ENCODE measurements at places on chromosomes 5 and 9. TPM values are rescaled to one million over a fixed set of nuclear protein-coding genes. Genes with fewer than 3 reads are reported as not detected.

Gene IL9
- total RNA-seq: not detected

- peak; percentile 3 for DNase-seq
These were observed 84.1 kb downstream of the KIAA1958 start for GRCh38 chr9:112570671-112571167.

GRCh38 chr5:66839636-66840185, 243.5 kb downstream of the MAST4 start:
- no peak for DNase-seq

Gene LRRC8A
- total RNA-seq: 50.6 TPM

DNA sequence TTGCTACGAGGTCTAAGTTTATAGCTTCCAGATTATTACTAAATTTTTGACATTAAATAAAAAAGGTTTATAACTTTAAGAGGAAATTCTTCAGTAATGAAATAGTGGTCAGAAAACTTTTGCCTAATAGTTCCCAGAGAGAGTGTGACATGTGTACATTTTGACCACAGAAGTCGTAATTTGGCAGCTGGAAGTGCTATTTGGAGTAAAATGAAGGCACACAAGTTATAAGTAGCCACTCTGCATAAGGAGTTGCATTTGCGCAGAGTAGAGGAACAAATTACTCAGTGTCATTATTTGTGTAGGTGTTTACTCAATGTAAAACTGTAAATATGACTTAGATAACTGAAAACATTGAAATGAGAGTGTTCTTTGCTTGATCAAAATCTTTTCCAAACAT, 408.4 kb downstream of the CCDC171 start:
- no peak for DNase-seq

- no peak for DNase-seq
These were observed 831 bp upstream of the TBC1D9B start for GRCh38 chr5:179908528-179908927.

DNA sequence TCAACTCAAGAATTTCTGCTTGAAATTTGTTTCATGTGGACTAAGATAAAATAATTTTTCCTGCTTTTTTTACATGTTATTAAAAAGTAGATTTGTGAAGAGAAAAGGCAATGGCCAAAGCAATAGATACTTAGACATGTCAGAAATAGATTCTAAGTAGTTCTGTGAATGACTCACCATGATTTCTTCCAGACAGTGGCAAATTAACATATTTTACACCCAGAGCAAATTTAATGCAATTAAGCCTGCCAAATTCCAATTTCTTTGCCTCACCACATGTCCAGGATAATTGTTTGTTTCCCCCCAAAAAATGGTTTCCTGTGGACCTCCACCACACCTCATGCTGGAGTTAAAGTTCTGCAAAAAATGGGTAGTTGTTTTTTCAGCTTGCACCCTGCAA, 651.4 kb downstream of the CETN3 start:
- no peak for DNase-seq

GRCh38 chr5:74167206-74167929, 473.2 kb downstream of the ENC1 start:
- peak; percentile 91 for DNase-seq

GRCh38 chr9:108956022-108956630, 21.9 kb downstream of the ABITRAM start:
- DNase-seq: no peak

- DNase-seq: peak; percentile 22
These were observed 78.0 kb upstream of the HRH2 start for GRCh38 chr5:175579742-175580432.

- no peak for DNase-seq
These were observed 38.7 kb downstream of the MAPK9 start for GRCh38 chr5:180253036-180253824.

DNA sequence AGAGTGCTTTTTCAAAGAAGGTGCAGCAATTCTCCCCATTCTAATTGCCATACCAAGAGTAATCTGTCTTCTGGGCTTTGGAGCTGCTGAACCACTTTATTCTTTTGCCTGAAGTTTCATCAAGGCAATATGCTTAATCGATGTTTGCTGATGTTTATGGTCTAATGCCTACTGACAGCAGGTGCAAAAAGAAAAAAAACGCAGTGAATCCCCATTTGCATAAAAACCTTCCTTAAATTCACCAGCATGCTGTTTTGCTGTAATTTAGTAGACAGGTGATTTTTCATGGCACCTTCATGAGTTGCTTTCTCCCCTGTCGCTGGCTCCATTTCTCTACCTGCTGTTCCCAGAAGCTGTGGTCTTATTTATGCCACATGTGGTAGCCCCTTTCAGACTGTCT, 83.1 kb upstream of the MAST4 start:
- no peak for DNase-seq

DNA sequence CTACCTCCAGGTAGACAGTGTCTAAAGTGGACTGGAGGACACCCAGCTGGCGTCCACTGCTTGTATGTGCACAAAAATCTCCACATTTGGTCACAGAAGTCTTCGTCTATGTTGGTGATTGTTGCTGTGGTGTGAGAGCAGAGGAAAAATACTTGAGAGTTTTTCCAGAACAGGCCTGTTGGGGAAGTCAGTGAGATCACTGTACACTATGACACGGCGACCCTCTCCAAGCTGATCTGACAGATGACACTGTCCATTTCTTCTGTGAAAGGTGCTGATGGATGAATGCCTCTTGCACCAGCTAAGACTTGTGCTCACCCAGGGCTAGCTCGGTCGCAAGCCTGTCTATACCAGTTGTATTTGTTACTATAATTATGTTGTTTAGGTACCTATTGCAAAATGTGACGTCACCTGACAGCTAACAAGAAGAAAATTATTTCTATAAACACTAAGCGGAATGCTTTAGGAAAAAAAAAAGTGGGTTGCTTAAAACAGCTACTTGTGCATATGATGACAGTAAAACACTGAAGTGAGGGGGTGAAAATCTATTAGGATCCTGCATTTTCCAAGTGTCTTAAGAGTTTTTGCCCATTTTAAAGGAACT, 142.3 kb downstream of the ROR2 start:
- DNase-seq: no peak

GRCh38 chr5:73812457-73812856, 186.5 kb downstream of the ARHGEF28 start:
- DNase-seq: no peak

DNA sequence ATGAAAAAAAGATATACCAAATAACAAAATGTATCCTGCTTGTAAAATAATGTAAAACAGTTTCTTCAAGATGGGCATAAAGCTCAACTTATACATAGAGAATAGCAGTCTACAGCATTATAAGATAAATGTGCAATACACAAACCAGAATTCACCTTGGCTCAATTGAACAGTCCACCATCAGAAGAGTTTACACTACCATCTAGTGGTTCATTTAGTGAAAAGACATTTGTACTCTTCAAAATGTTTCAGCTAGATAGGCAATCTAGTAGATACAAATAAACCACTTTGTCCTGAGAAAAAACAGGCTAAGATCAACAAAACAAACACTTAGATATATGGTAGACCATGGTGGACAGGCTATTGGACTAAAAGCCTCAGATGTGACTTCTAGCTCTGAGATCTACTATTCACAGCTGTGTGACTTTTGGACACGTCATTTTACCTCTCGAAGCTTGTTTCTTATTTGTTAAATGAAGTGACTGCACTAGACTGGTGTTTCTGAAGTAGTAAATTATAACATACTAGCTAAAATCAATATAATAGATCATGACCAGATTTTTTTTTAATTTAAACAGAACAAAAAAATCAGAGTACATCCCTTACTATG, 22.1 kb upstream of the TPD52L3 start:
- peak; percentile 82 for DNase-seq

Gene CDC20B
- total RNA-seq: not detected

DNA sequence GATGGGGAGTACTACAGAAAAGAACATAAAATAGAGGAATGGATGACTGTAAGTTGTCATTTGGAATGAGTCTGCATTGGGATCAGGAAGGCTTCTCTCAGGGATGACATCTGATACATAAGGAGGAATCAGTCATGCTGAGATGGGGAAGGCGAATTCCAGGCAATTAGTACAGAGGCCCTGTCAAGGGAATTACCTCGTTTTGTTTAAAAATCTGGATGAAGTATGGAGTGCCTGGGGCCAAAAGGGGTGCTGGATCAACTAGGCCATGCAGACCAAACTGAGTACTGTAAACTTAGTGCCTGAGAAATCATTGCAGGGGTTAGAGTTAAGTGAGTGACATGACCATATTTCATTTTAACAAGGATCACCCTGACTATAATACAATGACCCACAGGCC, 30.5 kb downstream of the JAKMIP2 start:
- no peak for DNase-seq

GRCh38 chr9:86764221-86764624, 183.1 kb downstream of the GAS1 start:
- DNase-seq: no peak

- no peak for DNase-seq
These were observed 1279.1 kb upstream of the WWC1 start for GRCh38 chr5:167012123-167013034.

GRCh38 chr5:67793418-67793817, 422.1 kb upstream of the PIK3R1 start:
- DNase-seq: no peak

GRCh38 chr5:102867992-102868662, 113.0 kb downstream of the PAM start:
- DNase-seq: peak; percentile 55
